ENCODE measurements at places on chromosomes 12 and 14.

DNA sequence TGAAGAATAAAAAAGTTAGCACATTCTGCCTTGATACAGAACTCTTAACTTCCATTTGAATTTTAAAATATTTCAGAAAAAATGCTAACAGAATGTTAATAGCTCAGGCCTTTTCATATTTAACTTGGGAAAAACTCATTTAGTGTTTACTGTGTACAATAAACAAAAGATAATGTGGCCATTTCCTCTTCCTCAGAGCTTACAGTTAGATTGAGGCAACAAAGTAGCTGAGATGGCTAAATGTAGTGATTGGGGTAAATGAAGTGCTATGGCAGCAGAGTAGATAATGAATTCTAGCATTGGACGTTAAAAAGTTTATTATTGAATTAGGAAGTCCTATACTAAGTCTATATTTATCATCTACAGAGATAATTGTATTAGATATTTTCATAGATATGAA, 12.7 kb downstream of the CPSF2 start:
- DNase-seq, result no peak

- no peak for DNase-seq
These were observed 1.5 kb upstream of the NANOG start for GRCh38 chr12:7787574-7788293.

GRCh38 chr14:96160076-96160912, 44.3 kb upstream of the BDKRB2 start:
- DNase-seq, result peak; percentile 0

GRCh38 chr14:20711685-20712084, 23.1 kb downstream of the ANG start:
- no peak for DNase-seq

- peak; percentile 54 for DNase-seq
These were observed 44.7 kb upstream of the FBRSL1 start for GRCh38 chr12:132444957-132445883.

DNA sequence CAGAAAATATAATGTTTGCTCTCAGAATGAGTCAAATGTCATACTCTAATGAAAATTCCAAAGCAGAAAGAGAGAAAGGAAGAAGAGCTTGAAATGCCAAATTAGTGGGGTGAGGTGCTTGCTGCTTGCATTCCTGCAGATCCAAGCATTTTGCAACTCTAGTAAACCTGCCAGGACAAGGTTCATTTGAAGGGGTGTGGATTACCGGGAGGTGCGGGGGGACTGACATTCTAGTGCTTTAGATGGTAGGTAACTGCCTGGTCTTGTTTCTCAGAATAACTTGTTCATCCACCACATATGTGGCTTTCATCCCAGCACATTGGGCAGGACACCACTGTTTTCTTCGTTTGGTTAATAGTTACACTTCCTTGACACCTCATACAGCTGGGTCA, 144.4 kb downstream of the AKAP6 start:
- DNase-seq, result no peak

All from AML-193 (cell line).